HTR-8/SVneo (cell line): ENCODE measurements at places on chromosomes 2 and 18.
A peak's percentile ranks its signal among the peaks of the same experiment; 100 is the strongest.

GRCh38 chr2:111225856-111226255 lies 105.1 kb downstream of the BCL2L11 start:
- no peak for DNase-seq

GRCh38 chr18:50836521-50836957 lies 16.7 kb upstream of the MRO start:
- peak; percentile 61 for DNase-seq

DNA sequence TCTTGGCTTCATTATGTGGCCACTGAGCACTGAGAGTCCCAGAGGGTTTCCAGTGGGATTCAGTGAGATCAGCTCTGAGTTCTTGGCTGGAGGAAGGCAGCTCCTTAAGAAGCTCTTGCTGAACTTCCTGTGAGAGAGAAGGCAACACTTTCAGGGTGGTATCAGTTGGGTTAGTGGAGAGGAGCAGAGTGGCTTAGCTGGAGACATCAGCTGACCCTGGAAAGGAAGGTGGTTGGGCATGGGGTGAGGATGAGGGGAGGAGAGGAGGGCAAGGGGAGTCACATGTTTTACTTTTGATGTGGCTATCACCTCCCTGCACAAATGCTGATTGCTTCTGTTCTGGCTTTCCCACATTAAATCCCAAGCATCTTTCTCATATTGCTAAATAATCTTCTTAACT lies 95.1 kb downstream of the ACOXL start:
- no peak for DNase-seq

- no peak for DNase-seq
Observed at GRCh38 chr2:138424436-138425140, 77.0 kb upstream of the SPOPL start.

GRCh38 chr2:8593243-8593642 lies 88.6 kb upstream of the ID2 start:
- no peak for DNase-seq

DNA sequence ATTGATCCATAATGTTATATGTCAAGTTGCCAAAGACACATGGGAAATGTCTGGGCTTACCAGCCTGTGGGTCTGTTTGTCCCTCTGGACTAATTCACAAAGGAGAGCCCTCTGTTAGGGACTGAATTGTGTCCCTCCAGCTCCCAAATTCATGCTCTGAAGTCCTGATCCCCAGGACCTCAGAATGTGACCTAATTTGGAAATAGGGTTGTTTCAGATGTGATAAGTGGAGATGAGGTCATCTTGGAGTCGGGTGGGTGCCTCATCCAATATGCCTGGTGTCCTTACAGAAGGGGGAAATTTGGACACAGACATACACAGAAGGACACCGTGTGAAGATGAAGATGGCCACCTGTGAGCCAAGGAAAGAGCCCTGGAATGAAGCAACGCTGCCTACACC lies 41.4 kb upstream of the ROCK2 start:
- no peak for DNase-seq

DNA sequence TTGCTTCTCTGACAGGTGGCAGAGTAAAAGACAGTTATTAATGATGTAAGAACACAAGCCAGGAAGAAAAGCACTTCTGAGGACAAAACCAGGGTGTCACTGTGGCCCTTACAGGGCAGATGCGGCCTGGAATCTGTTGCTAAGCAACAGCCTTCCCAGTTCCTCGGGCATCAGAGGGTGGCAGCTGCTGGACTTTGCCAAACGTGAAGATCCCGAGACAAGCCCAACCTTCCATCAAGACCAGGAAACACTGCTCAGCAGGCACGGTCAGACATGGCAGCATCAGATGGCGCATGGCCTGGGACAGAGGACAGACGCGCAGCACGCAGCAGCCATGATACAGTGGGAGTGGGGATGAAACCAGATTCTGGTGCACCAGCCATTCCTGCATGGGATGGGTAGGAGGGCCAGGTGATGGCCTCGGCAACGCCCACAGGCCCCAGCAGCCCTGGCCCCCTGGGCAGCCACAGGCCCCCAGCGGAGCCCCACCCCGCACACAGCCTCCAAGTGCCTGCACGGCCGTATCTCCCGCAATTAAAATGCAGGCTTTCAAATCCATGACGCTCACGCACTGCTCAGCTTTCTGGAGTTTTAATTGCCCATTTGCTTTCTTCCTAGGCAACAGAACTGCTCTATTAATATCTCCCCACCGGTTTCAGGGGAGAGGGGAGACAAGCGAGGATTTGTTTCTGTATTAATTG lies 89.0 kb downstream of the EIPR1 start:
- DNase-seq: no peak
